SW480 (cell line): ENCODE measurements at places on chromosomes 16 and 17.

DNA sequence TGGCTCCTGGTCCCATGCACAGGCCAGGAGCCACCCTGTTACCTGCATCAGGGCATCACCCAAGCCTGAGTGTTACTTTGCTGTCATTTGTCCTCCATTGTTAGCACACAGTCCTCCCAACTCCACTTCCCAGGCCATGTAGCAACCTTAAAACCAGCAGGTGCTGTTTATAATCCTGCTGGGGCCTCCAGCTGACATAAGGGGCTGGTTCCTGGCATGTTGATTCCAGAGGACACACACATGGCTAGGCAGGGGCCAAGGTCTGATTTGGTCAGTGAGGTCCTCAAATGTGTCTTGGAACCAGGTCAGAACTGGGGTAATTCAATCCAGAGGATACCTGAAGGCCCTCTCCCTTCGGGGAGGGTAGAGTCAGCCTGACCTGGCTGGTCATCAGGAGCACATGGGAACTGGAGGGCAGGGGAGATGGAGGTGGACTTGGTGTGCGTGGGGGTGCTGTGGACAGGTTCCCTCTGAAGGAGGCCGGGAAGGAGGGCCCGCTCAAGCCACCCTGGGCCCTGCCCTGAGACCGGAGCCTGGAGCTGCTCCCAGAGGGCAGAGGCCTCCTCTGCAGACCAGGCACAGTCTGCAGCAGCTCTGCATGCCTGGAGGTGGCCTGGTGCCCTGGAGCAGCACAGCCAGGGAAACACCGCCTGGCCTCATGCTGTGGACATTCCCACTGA, 6.6 kb downstream of the ADORA2B start:
- no peak for DNase-seq

DNA sequence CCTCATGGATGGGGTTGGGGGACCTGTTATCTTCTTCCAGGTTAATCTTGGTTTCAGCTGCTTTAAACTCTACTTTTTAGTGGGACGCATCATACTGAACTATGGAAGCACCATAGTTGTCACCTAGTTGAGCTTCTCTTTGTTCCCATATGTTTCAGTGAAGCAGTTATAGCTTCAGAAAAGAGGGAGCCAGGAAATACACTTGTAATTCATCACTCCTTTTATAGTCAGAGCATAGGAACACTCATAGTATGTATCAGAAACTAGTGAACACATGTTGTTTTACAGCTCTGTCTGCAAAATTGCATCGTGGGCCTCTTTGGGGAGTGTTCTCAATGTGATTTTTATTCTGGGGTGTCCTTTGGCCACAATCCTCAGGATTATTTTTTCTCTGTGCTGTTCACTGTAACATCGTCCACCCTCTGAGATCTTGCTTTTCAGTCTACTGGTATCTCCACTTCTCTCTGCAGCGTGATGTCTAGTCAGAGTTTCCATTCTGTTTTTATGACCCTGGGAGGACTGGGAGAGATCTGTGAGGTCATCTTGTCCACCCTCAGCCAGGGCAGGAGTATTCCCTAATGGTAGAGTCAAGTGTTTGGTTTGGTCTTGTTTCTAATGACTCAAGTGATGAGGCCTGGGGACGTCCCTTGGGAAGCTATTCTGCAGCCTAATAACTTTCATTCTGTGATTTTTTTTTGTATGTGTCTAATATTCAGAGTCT, 585.4 kb downstream of the WWOX start:
- DNase-seq: peak; percentile 5

DNA sequence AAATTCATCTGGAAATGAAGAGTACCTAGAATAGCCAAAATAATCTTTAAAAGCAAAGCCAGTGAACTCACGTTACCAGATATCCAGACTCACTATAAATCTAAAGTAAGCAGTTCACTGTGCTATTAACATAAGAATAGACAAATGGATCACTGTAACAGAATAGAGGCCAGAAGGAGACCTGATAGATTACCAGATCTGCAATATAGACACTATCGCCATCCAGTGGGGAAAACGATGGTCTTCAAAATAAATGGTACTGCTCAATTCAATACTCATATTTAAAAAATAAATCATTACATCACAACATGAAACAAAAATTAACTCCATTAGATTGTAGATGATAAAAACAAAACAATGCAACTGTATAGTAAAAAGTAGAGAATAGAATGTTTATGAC, 158.6 kb upstream of the CDH8 start:
- peak; percentile 2 for DNase-seq

- no peak for DNase-seq
These were observed 16.0 kb upstream of the TANC2 start for GRCh38 chr17:62950067-62950466.

- DNase-seq: no peak
These were observed 181.8 kb upstream of the CIBAR2 start for GRCh38 chr16:85293904-85294642.

DNA sequence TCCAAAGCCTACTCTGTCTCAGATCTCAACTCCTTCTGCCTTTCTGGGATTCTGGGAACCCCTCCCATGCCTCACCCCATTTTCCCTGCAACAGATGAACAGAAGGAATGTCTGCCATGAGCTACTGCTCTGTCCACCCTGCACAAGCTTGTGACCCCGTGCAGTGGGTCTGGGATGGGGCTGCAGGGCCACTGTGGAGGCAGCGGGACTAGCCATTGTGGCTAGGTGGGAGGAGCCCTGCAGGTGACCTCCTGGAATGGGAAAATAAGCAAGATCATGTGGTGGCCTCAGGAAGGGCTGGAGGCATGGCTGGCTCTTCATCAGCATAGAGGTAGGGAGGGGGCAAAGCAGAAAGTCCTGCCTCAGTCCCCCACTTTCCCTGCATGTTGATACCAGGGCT, 13.7 kb downstream of the PDP2 start:
- no peak for DNase-seq

DNA sequence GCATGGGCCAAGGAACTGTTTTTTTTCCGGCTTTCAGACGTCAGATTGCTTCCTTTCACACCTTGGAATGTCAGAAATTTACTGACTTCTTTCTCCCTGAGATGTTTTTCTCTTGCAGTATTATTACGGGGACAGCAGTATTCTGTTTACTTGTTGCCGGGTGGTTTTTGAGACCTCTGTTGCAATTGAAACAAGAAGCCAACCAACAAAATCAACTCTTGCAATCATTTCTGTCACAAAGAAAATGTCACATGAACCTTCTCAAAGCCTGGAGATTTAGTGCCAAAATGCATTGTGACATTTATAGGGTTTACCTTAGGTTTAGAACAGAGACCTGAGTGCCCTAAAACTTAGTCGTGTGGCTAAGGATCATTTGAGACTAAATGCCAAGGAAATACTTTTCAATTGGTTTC, 174.3 kb downstream of the MAP2K6 start:
- DNase-seq: no peak

GRCh38 chr17:40453881-40454612, 10.8 kb downstream of the IGFBP4 start:
- DNase-seq: no peak

DNA sequence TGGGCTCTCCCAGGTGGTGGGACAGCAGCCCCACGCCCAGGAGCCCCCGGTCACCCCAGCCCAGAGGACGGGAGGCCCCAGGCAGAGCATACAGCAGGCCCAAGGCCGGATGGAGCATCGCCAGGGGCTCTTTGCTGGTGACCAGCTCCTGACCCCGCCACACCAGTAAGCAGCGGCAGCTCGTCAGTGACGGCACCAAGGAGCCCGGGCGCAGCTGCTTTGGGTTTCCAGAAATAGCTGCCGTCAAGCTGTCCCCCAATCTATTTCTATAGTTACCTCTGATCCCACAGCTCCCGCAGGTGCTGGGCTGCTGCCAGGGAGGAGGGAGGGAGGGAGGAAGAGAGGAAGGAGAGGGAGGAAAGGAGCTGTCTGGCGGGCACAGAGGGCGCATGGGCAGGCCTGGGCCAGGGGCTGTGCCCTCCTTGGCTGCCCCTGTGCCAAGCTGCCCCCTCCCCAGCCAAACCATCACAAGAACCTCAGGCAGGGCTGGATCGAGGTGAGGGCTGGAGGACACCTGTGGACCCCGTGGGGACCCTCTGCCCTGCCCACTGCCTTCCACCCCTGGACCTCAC, 10.8 kb upstream of the RASD1 start:
- DNase-seq: no peak

DNA sequence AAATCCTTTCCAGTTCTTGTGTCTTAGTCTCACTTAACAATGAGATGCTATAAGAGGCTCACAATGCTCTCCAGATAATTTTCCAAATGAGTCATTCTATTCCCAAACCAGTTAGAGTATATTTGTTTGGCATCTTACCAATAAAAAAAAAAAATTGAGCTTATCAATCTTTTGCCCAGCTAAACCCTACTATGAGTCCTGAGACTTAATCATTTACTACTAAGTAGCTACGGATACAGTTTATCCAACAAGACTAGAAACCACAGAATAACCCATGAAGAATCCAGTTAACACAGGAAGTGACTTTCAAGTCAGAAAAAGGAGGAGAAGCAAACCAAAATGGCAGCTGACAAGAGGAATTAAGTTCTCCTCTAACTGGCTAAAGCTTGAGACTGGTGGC, 330.3 kb upstream of the XYLT1 start:
- DNase-seq: no peak

DNA sequence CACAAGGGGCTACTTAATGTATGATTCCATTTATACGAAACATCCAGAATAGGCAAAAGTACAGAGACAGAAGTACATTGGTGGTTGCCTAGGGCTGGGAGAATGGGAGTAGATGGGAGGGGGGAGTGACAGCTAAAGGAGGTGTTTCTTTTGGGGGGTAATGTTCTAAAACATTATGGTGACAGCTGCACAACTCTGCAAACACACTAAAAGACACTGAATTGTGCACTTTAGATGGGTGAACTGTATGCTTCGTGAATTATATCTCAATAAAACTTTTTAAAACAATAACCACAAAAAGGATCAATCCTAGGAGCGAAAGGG, 661 bp downstream of the LYRM9 start:
- DNase-seq: no peak

DNA sequence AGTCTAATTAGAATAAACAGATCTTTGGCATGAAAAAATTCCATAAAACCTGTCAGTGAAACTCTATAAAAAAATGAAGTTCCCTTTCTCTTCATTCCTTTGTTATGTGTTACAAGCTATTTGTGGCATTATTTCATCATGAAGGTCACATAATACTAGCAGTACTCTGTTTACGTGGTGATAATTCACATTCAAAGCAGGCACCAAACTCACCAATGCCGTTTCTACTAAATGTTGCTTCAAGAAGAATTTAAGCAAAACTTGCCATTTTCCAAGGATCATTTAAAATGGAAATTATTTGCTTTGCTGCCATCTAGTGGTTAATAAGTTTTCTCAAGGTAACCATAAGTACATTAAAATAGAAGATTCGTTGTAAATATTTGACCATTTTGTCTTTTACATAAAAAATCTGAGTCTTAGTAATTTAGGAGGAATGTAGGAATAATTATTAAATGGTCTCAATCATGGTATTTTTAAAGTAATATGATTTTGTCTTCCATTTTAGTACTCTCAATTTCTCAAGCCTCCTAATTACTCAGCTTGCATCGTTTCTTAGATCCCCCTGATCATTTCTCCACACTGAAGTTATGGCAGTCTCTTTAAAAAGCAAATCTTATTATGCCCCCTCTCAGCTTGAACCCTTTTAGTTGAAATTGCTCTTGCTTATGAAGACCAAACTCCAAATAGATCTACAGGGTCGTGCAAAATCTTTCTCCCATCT, 80.8 kb downstream of the OMG start:
- peak; percentile 25 for DNase-seq

- no peak for DNase-seq
These were observed 46.0 kb downstream of the SLC7A5 start for GRCh38 chr16:87823181-87823929.

- DNase-seq: no peak
These were observed 66.7 kb downstream of the CCDC182 start for GRCh38 chr17:57678393-57678792.

- DNase-seq: no peak
These were observed 7.3 kb downstream of the CYB5D1 start for GRCh38 chr17:7864995-7865650.

DNA sequence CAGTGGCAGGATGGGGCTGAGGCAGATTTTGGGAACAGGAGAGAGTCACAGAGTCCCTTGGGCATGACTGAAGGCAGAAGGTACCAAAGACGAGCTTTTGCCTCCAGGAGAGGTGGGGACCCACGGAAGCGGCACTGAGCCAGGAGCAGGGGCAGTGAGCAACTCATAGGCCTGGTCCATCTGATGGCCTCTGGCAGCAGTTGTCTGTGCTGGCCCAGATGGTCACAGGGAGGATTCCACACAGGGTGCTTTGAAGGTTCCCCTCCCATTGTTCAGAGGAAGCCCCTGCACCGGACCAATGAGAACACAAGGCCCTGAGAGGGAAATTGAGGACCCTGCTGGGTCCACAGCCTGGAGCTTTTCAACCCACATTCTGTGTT, 360.3 kb upstream of the TNRC6C start:
- DNase-seq: no peak

GRCh38 chr17:78953356-78954350, 26.1 kb downstream of the LGALS3BP start:
- no peak for DNase-seq
